AG08395 (cell line): ENCODE measurements at places on chromosomes 16 and 17.

- DNase-seq, result no peak
Measured at GRCh38 chr16:56930486-56931270, 1.3 kb upstream of the HERPUD1 start.

- DNase-seq, result peak; percentile 88
Measured at GRCh38 chr17:74210191-74211140, 2.9 kb upstream of the TTYH2 start.

DNA sequence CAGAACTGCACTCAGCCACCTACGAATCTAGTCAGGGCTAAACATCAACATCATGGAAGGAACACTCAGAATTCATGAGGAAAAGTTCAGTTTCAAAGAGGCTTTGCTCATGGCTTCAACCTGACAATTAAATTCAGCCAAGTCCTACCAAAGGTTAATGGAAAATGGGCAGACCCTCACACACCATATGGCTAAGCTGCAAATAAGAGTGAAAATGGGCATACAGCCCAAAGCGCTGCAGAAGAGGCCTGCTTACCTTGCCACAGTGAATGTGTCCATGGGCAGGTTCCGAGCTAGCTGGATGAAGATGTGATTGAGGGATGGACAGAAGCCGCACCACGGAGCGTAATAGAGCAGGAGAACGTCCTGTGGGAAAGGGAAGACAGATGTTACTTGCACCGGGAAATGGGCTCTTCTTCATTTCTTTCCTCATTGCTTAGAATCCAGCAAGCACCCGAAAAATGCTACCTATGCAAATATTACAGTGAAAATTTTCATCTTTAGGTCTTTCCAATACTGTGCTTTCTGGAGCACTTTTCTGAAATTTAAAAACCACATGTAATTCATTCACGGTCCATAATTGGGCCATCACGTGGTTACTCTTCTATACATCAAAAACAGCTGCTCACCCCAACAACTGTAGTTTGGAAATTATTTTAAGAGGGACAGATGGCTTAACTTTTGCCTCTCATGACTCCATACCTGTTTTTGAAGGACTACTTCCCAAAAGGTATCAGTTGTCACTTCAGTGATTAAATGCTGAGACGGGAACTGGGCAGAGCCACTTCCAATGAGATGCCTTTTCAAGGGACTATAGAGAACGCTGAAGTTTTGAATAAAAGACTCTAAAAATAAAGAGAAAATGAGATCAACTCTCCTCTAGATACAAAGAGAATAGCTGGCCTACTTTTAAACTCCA, 19.6 kb downstream of the SNN start:
- no peak for DNase-seq

- peak; percentile 94 for DNase-seq
Measured at GRCh38 chr17:21199311-21199710, 14.7 kb downstream of the TMEM11 start.

- peak; percentile 5 for DNase-seq
Measured at GRCh38 chr16:53429221-53429943, 4.9 kb upstream of the RBL2 start.

DNA sequence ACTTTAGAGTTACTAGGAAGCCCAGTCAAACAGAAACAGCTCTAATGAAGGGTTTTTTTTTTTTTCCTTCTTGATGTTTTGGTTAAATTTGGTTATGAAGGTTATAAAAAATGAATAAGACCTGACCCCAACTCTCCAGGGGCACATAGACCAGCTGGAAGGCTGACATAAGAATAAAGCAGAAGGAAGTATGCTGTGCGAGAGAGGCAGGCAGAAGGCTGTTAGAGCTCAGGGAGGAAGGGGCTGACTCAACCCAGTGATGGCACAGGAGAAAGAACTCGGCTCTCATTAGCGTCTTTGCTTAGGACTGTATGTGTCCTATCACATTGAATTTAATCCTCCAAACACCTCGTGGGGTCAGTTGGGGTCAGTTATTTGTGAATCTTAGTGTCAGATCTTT, 474.6 kb downstream of the PMP22 start:
- no peak for DNase-seq

GRCh38 chr17:58081646-58082340, 1.4 kb upstream of the DYNLL2 start:
- DNase-seq, result no peak

GRCh38 chr17:82862737-82863382, 23.0 kb upstream of the ZNF750 start:
- DNase-seq, result no peak

GRCh38 chr16:1089822-1090619, 6.0 kb downstream of the C1QTNF8 start:
- no peak for DNase-seq

DNA sequence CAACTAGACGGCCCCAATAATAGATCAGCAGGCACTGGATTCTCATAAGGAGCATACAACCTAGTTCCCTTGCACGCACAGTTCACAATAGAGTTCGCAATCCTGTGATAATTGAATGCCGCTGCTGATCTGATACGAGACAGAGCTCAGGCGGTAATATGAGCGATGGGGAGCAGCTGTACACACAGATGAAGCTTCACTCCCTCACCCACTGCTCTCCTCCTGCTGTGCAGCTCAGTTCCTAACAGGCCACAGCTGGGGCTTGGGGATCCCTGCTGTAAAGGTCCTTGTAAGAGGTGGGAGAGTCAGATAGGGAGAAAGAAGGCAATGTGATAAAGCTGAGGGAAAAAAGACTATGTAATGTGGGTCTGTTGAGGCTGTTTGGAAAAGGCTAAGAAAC, 577.5 kb downstream of the RBFOX1 start:
- DNase-seq, result no peak

GRCh38 chr16:57538235-57538721, 1.9 kb upstream of the CCDC102A start:
- no peak for DNase-seq

GRCh38 chr17:40629842-40630241, 17.8 kb downstream of the SMARCE1 start:
- no peak for DNase-seq

DNA sequence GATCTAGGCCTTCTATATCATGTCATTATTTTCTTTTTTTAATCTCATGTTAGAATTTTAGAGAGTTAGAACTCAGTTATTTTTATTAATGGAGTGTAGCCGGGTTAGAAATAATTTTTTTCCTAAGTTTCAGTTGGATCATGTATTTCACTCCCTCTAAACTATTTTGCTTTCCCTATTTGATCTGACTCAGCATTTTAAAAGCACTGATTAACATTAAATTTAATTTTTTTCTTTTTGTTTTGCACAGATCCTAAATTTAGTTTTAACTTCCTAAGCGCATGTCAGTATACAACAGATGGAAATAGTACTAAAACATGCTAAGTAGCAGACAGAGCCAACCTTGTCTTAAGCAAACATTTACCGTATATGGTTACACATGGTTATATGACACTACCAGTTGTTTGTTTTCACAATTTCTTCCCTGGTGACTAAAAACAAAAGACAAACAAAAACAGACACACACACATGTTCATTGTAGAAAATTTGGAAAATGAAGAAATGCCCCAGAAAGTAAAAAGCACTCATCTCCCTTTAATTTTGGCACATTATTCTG, 33.6 kb upstream of the RAB11FIP4 start:
- DNase-seq, result no peak

DNA sequence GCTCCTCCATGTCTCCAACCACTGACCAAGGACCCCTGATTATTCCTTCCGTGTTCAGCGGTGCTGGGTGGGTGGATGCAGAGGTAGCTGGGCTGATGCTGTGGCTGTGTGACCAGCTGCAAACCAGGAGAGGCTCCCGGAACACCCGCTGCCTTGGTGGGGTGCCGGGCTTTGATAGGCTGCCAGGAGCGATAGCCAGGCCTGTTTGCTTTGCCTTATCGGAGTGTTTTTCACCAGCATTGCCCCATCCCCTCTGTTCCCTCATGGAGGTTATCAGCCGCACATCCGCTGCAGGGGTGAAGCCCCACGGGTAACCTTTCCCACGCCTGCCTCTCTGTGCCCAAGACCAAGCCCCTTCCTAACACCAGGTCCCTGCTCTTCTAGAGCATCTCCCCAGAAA, 354.3 kb downstream of the C16orf95 start:
- DNase-seq, result no peak

DNA sequence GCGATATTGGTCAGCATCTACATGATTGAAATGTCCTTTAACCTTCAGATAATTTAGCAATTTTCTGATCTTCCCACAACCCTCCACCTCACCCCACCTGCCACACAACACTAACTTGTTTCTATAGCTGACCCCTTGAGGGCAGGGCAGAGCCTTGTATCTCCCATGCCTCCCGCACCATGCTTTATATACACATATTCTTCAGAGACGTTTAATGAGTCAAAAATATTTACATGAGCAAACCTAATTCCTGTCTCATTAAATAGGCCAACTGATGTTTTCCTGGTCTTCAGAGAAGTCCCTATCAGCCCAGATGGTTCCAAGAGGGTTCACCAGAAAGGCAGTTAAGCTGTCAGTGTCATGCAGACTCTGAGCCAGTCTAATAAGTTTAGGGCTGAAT, 6.6 kb upstream of the DHRS7C start:
- DNase-seq, result no peak

DNA sequence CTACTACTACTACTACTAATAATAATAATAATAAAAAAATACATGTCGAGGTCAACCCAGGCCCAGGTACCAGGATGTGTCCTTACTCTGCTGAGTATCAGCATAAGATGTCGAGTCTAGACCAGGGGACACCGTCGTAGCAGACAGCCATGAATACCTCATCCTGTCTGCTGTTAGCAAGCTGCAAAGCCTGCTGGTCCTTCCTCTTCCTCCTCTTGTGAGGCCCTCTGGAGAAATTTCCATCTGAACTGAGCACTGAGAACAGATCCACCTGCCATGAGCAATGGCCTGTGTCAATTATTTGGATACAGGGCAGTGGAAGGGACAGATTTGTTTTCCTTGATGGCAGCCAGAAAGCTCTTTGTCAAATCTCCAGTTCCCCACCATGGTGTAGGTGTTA, 168.5 kb downstream of the XYLT1 start:
- no peak for DNase-seq

GRCh38 chr16:49833796-49834530, 21.9 kb downstream of the ZNF423 start:
- no peak for DNase-seq

- no peak for DNase-seq
Measured at GRCh38 chr16:70656712-70657263, 10.4 kb downstream of the IL34 start.

DNA sequence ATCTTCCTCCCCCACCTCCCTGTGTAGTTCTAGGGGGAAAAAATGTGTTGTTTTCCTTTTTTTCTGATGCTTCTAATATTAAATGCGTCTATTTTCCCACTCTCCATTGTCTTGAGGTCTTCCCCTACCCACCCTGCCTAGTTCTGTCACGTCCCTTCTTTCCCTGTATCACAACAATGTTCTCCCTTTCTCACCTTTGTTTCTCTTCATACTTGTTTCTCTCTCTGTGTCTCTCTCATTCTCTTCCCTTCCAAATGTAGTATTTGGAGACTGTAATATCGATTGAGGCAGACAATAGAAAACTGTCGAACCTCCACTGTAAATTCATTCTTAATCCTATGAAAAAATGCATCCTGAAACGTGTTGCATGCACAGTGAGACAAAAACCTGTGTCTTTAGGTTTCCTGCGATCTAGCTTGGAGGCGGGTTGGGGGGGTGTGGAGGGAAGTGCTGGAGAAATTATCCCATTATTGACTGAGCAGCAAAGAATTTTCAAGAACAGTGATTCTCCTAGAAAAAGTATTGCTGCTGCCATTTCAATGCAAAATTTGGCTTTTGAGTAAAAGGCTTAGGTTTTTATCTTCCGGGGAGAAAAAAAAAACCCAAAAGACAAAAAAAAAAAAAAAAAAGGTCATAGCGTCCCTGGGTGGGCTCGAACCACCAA, 1.3 kb upstream of the PSMB3 start:
- DNase-seq, result no peak

DNA sequence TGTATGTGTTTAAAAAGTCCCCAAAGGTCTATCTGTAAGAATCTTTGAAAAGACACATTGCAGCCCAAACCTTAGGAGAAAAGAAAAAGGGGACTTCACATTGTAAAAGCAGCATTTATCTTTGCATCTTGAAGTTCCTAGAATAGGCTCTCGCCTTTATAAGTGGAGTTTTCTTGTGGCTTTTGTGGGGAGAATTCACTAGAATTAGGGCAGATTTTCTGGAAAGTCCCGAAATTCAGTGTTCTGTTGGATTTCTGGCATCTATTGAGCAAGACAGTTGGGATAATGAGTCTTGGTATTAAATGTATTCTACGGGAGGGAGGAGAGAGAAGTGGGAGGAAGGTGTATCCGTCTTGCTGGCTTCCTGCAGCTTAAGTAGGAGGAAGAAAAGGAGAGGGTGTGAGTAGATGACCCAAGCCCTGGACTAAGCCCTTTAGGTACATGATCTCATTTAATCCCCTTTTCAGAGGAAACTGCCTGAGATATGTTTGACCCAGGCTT, 62.6 kb downstream of the PRKCA start:
- no peak for DNase-seq

- DNase-seq, result peak; percentile 31
Measured at GRCh38 chr17:80036715-80037477, 454 bp downstream of the CCDC40 start.

- DNase-seq, result no peak
Measured at GRCh38 chr16:1518626-1519135, 14.8 kb upstream of the TMEM204 start.

GRCh38 chr17:35695613-35696012, 35.8 kb upstream of the RASL10B start:
- DNase-seq, result no peak
